ENCODE measurements at places on chromosomes 2 and 18. TPM values are rescaled to one million over a fixed set of nuclear protein-coding genes. Genes with fewer than 3 reads are reported as not detected.

GRCh38 chr2:227713291-227713690, 4.5 kb downstream of the SLC19A3 start:
- DNase-seq: no peak

UGT1A5 gene
- not detected for total RNA-seq

DNA sequence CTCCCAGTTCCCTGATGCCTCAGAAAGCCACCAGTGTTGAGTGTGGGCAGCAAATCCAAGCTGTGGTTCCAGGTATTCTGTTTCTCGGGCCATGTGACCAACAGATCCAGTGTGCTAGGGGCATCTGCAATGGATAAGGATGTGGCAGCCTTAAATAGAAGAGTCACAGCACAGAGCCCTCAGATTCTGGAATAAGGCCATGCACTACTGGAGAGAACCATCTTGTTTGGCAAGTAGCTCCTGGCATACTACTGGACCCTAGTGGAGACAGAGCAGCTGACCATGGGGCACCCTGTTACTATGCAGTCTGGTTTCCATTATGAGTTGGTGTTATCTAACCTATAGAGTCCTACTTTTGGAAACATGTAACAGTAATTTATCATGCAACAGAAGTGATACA, 53.3 kb upstream of the ZBTB7C start:
- DNase-seq: no peak

DNA sequence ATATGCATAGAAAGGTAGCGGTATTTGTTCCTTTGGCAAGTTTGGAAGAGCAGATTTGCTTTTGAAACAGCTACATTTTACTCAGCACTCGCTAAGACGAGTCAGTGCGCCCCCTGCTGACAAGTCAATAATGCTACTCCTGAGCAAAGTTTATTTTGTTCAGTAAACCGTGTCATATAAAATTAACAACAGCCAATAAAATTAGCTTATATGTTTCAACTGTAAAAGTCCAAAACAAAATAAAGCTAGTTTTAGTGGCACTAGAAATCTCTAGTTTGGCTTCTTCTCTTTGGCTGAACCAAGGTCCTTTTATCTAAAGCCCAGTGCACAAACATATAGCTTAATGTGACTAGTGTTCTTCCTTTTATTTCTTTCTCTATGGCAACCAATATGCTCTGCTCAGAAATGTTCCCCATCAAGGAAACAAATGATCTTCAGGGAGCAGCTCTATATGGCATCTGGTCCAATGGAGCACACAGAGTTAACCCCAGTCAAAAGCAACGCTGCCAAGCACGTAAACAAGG, 4.2 kb upstream of the POU3F3 start:
- DNase-seq: peak; percentile 23

DNA sequence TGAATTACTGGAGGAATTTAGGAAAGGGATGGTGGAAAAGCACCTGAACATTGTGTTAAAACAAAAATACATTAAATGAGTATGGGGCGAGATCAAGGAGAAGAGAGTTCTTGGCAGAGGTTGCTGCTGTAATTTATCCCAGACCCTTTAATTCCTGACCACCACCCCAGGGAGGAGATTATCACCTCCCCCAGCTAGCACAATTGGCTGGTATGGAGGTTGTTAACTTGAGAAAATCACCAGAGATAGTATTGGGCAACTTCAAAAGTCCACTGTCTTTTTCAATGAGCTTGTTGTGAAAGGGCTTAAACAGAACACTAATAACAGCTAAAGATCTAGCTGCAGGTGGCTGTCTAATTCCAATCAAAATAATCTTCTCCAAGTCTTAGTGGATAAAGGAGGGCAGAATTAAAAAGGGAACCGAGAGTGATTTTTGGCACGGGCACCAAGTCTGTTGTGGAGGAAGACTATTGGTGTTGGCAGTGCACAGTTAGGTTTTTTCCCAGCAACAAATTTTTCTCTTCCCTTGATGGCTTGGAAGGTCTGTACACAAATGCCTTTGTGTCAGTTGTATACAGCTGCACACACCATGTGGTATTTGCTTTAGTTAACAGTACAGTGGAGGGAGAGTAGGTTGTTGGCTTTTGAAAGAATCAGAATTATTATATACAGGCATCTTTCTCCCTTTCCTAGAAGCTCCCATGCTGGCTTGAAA, 289.5 kb downstream of the SLC4A3 start:
- DNase-seq: no peak

DNA sequence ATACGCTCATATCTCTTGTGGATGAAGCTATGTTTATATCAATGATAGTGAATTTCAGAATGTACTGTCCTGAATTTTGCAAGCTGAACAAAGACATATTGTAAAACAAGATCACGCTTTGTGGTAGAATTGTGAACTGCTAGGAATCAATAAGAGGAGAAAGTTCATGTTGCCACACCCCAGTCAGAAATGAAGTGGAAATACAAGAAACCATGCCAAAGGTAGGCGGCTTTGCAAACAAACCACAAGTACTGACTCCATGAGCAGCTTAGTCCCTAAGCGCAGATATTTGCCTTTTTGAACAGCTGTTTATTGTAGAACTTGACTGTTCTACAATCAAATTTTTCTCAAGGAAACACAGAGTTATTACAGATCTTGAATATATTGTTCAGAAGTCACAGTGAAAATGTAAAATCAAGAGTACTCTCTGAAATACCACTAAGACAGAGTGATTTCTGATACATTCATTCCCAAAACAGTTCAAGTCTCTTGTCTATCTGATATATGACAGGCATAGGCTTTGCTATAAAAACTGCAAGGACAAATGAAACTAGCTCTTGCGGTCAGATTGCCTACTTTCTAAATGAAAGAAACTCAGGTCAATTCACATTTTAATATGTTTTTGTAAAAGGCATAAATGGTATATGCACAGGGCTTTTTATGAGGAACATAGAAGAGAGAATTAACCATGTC, 120.9 kb upstream of the CDH19 start:
- peak; percentile 14 for DNase-seq

GRCh38 chr2:151033271-151034248, 228.1 kb downstream of the RBM43 start:
- DNase-seq: no peak

- no peak for DNase-seq
Measured at GRCh38 chr2:135664623-135665068, 77.0 kb upstream of the UBXN4 start.

MYO1B gene
- total RNA-seq: 10.8 TPM

- no peak for DNase-seq
Measured at GRCh38 chr2:72004976-72005375, 142.7 kb downstream of the CYP26B1 start.

CD207 gene
- not detected for total RNA-seq

PKP4 gene
- total RNA-seq: 32.1 TPM

PTPRN gene
- not detected for total RNA-seq

STRADB gene
- total RNA-seq: 187 TPM

GULP1 gene
- 9.3 TPM for total RNA-seq

DNA sequence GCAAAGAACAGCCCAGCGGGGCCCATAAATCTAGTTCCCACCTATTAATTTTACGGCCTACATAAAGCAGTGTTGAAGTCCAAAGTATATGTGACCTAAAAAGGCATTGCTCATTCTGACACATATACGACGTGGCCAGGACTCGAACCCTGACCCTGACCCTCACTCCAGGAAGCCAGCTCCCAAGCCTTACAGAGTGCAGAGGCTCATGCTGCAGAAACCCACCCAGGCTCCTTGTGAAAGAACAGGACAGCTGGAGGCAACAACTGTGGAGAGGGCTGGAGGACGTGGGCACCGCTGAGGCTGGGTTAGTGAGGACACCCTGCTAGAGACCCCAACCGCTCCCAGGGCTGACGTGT, 221.6 kb downstream of the CYP26B1 start:
- DNase-seq: no peak

DNA sequence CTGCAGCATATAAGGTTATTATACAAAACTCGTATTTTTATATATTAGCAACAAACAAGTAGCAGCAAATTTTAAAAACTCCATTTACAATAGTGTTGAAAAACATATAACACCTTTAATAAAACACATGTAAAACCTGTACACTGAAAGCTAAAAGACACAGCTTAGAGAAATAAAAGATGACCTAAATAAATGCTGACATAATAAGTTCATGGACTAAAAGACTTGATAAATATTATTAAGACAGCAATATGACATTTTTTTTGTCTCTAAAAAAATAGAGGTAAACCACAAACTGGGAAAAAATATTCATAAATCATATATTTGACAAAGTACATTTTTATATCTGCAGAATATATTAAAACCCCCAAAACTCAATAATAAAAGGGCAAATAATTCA, 201.4 kb downstream of the SRBD1 start:
- no peak for DNase-seq

CD8A gene
- 0.32 TPM for total RNA-seq

GRCh38 chr18:63267975-63268721, 51.4 kb downstream of the BCL2 start:
- no peak for DNase-seq

GRCh38 chr2:75476761-75477160, 84.0 kb downstream of the EVA1A start:
- DNase-seq: no peak

DNA sequence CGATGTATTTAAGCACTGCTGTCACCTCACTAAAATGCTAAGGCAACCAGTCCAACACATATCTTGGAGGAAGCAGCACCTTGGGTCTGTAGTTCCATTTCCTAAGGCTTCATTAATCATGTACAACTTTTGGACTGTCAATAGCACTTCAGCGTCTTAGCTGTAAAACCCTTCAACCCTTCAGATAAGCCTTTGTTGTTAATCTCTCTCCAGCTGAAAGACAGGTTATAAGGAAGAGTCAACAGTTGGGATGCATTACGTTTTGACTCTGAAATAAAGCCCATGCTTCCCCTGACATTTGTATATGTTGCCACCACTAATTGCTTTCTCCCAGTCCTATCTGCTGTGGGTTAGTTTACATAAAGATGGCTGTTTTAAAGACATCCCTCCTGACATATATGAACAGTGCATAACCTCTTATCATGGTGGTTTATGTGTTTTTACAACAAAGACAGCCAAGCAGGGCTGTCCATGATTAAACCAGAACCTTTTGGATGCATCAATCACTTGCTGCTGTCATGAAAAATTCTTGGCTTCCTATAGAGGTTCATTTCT, 81.5 kb downstream of the EPHA4 start:
- DNase-seq: no peak

COL3A1 gene
- total RNA-seq: 16.2 TPM

GGCX gene
- total RNA-seq: 24.0 TPM

BCL2 gene
- total RNA-seq: 6.2 TPM

- peak; percentile 65 for DNase-seq
Measured at GRCh38 chr18:12278741-12279682, 24.9 kb downstream of the CIDEA start.

DNA sequence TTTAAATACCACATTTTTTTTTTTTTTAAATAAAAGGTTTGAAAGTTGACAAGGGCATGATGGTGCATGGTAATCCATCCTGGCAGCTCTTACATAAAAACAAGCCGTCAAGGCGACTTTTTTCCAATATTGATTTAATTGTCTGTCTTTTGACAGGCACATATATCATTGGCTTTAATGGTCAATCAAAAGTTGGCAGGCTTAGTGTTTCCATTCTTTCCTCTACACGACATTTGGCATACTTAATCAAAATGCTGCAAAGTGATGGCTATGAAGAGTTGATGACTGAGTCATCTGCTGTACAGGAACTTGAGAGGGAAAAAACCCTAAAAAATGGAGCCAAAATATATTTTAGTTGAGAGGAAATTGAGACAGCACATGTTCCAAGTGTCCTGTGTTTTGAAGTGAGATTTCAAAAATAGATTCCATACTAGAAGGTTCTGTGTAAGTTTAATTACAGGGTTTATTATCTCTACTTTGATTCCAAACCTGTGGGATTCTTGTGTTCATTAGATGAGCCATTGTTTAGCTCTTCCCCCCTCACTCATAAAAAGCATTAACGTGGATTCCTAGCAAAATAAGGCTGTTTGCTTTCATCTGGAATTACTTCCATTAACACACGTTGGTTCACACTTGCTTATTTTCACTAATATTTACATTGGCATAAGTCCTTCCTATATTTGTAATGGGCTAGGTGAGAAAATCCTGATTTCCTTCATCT, 3.2 kb downstream of the TSHZ1 start:
- no peak for DNase-seq

TMEM200C gene
- not detected for total RNA-seq

DNA sequence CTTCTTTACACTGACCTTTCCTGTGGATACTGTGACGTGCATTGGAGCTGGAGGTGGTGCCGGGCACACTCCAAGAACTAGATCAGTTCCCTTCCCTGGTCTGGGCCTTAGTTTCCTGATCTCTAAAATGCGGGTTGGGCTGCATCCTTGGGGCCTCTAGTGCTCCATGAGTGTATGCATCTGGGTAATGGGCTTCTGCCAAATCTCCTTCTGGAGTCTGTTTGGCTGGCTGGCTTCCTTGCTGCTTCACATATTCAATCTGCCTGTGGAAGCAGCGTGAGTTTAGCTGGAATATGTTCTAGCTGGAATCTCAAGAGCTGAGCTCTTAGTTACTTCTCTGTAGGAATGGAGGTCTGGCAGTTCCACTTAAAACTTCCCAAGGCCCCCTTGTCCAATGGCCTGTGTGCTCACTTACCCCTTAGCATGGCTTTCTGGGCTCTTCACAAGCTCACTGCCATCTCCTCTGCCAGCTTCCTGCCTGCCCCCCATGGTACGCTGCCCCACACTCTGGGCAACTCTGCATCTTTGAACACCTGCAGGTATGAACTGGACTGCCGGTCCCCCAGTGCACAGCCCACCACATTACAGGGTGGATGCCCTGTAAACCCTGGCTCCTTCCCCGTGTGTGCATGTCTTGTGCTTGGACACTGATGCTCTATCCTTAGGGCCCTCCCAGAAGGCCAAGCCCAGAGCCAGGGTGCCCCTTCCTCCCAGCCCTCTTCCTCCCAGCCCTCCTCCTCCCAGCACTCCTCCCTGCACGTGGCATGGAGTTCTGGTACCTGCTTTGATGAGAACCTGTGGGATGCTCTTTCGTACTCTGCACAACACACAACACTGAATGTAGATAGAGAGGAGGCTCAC, 103.6 kb upstream of the SMAD2 start:
- DNase-seq: no peak

DNA sequence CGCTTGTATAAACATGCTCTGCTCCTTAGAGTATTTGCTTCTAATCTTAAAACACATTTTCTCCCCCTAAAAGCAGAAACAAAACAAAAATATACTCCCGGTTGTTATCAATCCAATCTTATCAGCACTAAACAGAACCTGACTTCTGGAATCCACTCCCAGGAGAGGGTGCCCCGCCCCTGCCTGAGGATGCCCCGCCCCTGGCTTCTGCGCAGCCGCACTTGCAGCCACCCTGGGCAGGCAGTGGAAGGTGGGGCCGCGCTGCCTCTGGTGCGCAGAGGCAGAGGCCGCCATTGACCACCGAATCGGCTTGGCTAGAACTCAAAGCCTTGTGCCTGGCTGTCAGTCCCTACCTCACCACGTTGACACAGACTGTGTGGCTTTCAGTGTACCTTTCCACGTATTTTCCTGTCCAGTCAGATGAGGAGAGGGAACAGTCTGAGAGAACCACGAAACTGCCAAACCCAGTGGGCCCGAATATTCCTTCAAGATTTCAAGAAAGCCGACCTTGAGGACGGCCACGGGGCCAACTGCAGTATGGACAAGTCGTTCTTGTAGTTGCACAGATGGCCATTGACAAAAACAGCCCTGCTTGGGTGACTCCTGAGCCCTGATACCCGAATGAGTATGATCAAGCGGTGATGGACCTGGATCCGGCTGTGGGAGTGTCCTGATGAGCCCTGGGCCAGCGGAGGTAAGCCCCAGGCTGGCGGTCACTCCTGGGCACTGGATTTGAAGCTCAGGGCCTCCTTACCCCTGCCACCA, 46.2 kb upstream of the ARHGAP28 start:
- no peak for DNase-seq

- no peak for DNase-seq
Measured at GRCh38 chr2:230205721-230206120, 14.1 kb downstream of the SP110 start.

GRCh38 chr18:79529296-79529695, 133.6 kb downstream of the NFATC1 start:
- DNase-seq: no peak

All from gastrocnemius medialis (tissue), 4 donors.